ENCODE measurements at places on chromosomes 3 and 15. TPM values are rescaled to one million over a fixed set of nuclear protein-coding genes. Genes with fewer than 3 reads are reported as not detected.
A peak's percentile ranks its signal among the peaks of the same experiment; 100 is the strongest.

CHRFAM7A gene
- 0.22 TPM for polyA plus RNA-seq

DNA sequence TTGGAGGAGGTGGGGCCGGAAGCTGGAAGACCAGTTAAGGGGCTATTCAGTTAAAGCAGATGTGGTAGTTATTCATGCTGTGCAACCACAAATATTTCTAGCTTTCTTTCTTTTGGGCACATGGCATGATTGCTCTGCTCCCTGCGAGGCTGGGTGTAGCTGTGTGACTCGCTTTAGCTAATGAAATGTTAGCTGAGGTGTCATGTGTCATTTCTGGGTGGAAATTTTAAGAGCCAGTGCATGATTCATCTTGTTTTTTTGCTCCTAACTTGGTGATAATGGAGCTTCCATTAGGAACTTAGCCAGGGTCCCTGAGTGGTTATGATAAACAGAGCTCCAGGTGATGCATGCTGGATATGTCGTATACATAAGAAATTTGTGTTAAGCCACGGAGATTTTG is 300.6 kb downstream of the SATB1 start:
- no peaks in the 10 kb centered on the region for H3K27me3 ChIP-seq
- DNase-seq, result peak; percentile 54

- no peaks in the 10 kb centered on the region for H3K4me1 ChIP-seq
- no peaks in the 10 kb centered on the region for H3K36me3 ChIP-seq
- no peak overlapping the region for H3K4me3 ChIP-seq
- H3K27me3 ChIP-seq, result no peaks in the 10 kb centered on the region
These were observed 413.0 kb upstream of the DPH6 start for GRCh38 chr15:35958975-35959374.

DNA sequence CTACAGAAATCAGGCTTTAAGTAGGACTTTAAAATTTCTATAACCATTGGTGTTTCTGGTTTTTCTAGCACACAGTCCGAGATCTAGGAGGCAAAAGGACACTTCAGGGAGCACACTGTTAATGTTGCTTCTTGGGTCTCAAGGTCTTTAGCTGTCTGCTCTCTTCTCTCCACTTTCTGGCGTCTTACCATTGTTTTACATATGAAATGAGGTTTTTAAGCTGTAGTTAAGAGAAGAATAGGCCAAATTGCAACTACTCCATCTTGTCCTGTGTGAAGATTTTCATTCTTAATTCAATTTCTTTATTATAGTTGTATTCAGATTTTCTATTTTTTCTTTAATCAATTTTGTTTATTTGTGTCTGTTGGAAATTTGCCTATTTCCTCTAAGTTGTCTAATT is 151.4 kb downstream of the WNT7A start:
- no peaks in the 10 kb centered on the region for H3K36me3 ChIP-seq
- peaks cover 4% of the 10 kb centered on the region for H3K27me3 ChIP-seq
- no peak overlapping the region for H3K4me3 ChIP-seq
- no peak overlapping the region for H3K27ac ChIP-seq
- H3K4me1 ChIP-seq, result no peaks in the 10 kb centered on the region

SKOR1 gene
- polyA plus RNA-seq, result 0.03 TPM

DNA sequence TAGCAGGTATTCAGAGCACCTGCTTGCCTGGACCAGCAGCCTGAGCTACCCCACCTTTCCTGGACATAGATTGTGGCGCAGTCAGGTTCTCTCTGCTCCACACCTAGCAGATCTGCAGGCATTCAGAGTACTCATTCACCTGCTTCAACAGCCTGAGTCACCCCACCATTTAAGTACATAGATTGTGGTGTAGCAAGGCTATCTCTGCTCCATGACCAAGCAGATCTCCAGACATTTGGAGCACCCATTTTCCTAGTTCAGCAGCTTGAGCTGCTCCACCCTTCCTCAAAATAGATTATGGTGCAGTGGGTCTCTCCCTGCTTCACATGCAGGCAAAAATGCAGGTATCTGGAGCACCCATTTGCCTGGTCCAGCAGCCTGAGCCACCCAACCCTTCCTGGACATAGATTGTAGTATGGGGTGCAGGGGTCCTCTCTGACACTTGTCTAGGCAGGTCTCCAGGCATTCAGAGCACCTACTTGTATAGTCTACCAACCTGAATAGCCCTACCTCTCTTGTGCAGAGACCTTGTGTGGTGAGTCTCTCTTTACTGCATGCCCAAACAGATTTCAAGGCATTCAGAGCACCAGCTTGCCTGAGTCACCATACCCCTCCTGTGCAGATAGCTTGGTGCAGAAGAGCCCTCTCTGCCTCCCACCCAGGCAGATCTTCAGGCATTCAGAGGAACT is 466.0 kb upstream of the THBS1 start:
- peak; percentile 90 for DNase-seq
- no peaks in the 10 kb centered on the region for H3K27me3 ChIP-seq
- H3K4me3 ChIP-seq, result peak overlapping the region; percentile 36

GRCh38 chr3:133661454-133662277 is at the start of gene TOPBP1:
TOPBP1 (minus strand) TSS chr3:133661941; CDS start chr3:133661127, 814 bp downstream.
- H3K4me1 ChIP-seq, result peaks cover 18% of the 10 kb centered on the region
- H3K27me3 ChIP-seq, result no peaks in the 10 kb centered on the region
- peaks cover 5% of the 10 kb centered on the region for H3K36me3 ChIP-seq
- no peak for DNase-seq
- H3K4me3 ChIP-seq, result peak within 1 kb of the TSS; percentile 99

- peaks cover 3% of the 10 kb centered on the region for H3K27me3 ChIP-seq
- no peak overlapping the region for H3K4me3 ChIP-seq
- H3K4me1 ChIP-seq, result no peaks in the 10 kb centered on the region
- DNase-seq, result no peak
These were observed 26.4 kb upstream of the KCNAB1 start for GRCh38 chr3:156093964-156094363.

GOLGA8J gene
- polyA plus RNA-seq, result not detected

GRCh38 chr3:119211193-119211592 is 29.5 kb downstream of the B4GALT4 start:
- H3K27me3 ChIP-seq, result no peaks in the 10 kb centered on the region
- no peak overlapping the region for H3K4me3 ChIP-seq

DNA sequence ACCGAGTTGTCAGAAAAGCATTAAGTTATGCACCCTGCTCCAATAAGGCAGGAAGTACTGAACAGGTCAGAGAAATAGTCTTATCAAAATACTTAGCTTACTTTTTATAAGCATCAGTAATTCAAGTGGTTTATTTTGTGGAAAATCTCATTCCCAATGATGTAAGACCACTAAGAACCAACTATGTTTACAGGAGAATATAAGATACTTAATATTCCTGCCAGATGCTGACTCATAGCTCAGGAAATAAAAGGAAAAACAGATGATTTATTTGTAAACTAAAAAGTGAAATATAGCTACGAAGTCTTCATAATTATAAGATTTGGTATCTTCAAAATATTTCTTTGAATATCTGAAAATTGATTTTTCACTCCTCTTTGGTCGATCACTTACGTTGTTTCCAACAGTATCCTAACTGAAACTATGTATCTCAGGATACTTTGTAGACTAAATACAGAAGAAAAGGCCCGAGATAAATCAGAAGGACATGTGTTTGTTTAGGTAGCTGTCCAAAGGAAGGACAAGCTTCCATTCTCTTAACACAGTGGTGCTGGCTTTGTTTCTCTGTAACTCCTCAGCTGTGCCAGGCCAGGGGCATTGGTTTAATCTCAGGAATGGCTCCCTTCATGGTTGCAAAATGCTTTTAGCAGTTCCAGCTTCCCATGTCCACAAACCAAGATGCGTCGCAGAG is 295.8 kb downstream of the GBE1 start:
- H3K27ac ChIP-seq, result no peak overlapping the region

DNA sequence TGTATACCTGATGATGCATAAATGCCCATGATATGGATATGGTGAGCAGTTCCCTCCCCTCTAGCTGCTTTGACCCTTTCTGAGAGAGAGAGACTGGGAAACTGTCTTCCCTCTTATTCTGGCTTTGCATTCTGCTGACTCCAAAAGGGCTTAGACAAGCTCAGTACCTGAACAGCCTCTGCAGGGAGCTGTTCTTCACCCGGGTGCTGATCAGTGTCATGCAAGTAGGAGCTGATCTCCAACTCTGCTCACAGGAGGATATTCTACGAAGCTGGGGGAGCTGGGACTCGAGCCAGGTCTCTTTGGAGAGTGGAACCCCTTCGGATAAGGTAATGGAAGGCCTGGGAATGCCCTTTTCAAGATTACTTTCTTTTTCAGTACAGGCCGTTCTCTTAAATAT is 237.1 kb downstream of the RYR3 start:
- DNase-seq, result no peak
- H3K27me3 ChIP-seq, result no peaks in the 10 kb centered on the region
- H3K4me1 ChIP-seq, result no peaks in the 10 kb centered on the region
- no peaks in the 10 kb centered on the region for H3K36me3 ChIP-seq

GRCh38 chr3:192514081-192514753 is 213.1 kb downstream of the FGF12 start:
- no peaks in the 10 kb centered on the region for H3K4me1 ChIP-seq
- DNase-seq, result no peak
- H3K4me3 ChIP-seq, result no peak overlapping the region
- no peak overlapping the region for H3K27ac ChIP-seq
- H3K27me3 ChIP-seq, result peaks cover 30% of the 10 kb centered on the region

- DNase-seq, result peak; percentile 25
- H3K27ac ChIP-seq, result no peak overlapping the region
- no peaks in the 10 kb centered on the region for H3K27me3 ChIP-seq
These were observed 11.4 kb downstream of the NEK10 start for GRCh38 chr3:27357665-27358258.

XYLB gene
- 1.8 TPM for polyA plus RNA-seq

DNA sequence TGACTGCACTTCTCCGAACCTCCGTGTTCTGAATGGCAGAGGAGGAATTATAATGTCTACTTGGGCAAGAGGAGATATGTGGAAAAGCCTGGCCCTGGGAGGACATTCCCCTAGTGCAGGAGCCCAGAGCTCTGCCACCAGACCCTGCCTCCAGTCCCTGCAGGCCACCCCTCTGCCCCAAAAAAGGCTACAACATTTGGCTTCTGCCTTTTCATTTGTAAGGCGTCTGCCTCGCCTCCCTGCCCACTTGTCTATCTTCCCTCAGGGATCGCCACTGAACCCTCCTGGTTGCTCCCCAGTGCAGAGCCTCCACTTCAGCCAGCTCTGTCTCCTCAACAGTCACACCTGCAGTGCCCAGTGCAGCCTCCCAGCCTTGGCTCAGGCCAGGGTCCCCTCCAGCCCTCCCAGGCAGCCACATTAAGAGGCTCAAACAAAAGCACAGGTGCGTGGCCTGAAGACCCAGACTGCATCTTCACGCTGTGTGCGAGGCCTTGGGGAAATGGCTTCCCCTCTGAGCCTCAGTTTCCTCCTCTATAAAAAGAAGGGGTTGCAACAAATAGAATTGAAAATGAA is 125.9 kb upstream of the SMAD3 start:
- H3K4me3 ChIP-seq, result no peak overlapping the region
- no peaks in the 10 kb centered on the region for H3K36me3 ChIP-seq
- no peaks in the 10 kb centered on the region for H3K27me3 ChIP-seq
- H3K27ac ChIP-seq, result no peak overlapping the region
